ENCODE measurements at places on chromosomes 11 and 22. TPM values are rescaled to one million over a fixed set of nuclear protein-coding genes. Genes with fewer than 3 reads are reported as not detected.

DNA sequence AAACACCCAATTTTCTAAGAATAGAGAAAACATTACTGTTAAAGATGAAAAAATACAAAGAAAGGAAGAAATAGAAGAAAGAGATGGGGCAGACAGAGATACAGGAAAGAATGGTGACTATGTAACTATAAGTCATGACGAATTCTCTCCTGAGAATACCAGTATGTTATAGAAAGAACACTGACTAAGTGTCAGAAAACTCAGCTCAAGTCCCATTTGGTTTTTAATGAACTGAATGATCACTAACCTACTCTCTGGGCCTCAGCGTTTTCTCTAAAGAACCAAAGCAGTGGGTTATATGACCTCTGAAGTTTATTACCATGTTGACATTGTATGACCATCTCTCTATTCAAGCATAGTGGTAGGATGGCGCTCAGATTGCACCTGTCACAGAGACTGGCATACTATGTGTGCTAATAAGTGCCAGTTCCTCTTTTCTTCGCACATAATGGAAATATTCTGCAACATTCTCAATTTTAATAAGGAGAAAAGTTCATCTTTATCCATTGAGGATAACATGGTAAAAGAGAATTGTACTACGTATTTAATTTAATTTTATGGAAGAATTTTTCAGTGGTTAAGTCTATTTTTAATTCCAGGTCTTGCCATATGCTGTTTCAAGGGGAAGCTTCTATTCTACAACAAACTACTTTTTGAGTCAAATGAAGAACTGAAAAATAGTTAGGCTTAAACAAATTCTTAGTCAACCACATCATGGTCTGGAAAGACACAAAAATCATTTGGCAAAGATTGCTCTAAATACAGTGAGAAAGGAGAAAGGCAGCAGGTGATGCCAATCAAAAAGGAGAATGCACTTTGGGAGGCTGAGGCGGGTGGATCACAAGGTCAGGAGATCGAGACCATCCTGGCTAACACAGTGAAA lies 25.0 kb upstream of the EED start:
- H3K27ac ChIP-seq: no peak overlapping the region
- H3K36me3 ChIP-seq: no peaks in the 10 kb centered on the region
- DNase-seq: no peak
- H3K27me3 ChIP-seq: no peaks in the 10 kb centered on the region

DNA sequence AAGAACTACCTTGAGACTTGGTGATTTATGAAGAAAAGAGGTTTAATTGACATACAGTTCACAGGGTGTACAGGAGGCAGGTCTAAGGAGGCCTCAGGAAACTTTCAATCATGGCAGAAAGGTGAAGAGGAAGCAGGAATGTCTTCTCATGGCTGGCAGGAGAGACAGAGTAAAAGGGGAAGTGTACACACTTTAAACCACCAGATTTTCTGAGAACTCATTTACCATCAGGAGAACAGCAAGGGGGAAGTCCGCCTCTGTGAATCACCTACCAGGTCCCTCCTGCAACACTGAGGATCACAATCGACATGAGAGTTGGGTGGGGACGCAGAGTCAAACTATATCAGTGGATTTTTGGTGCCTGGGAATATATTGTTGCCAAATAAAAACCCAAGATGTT lies 40.3 kb upstream of the OR5D13 start:
- H3K27ac ChIP-seq: no peak overlapping the region
- no peak for DNase-seq
- H3K4me1 ChIP-seq: no peaks in the 10 kb centered on the region
- H3K4me3 ChIP-seq: no peak overlapping the region
- no peaks in the 10 kb centered on the region for H3K36me3 ChIP-seq

- H3K27me3 ChIP-seq: no peaks in the 10 kb centered on the region
- no peak for DNase-seq
- no peaks in the 10 kb centered on the region for H3K4me1 ChIP-seq
- H3K27ac ChIP-seq: no peak overlapping the region
These were observed 106.1 kb downstream of the CTTN start for GRCh38 chr11:70504246-70505020.

- no peaks in the 10 kb centered on the region for H3K27me3 ChIP-seq
- H3K27ac ChIP-seq: no peak overlapping the region
- H3K4me3 ChIP-seq: no peak overlapping the region
These were observed 20.2 kb downstream of the PPP6R2 start for GRCh38 chr22:50363166-50363802.

- H3K27ac ChIP-seq: no peak overlapping the region
- no peak for DNase-seq
- no peaks in the 10 kb centered on the region for H3K36me3 ChIP-seq
- peaks cover 10% of the 10 kb centered on the region for H3K4me1 ChIP-seq
- peaks cover 33% of the 10 kb centered on the region for H3K27me3 ChIP-seq
These were observed 59.0 kb downstream of the THAP12 start for GRCh38 chr11:76321820-76322524.

DNA sequence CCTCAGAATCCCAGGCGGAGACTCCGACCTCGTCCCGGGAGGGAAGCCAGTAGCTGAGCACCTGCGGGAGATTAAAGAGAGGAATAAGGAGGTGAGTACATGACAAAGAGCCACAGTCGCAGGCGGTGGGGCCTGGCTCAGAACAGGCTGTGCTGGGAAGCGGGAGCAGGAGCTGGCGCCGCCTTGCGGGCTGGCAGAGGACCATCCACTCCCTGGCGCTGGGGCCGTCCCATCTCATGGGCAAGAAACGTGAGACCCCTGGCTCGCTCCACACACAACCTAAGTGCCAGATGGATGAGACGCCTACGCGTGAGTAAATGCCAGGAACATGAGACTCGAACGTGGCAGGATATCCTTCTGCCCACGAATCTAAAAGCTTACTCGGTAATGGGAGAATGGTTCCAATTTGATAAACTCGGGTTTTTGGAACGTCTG lies 6.3 kb downstream of the CEND1 start:
- peaks cover 4% of the 10 kb centered on the region for H3K36me3 ChIP-seq
- no peak overlapping the region for H3K27ac ChIP-seq
- no peaks in the 10 kb centered on the region for H3K27me3 ChIP-seq
- H3K4me1 ChIP-seq: peaks cover 1% of the 10 kb centered on the region

DNA sequence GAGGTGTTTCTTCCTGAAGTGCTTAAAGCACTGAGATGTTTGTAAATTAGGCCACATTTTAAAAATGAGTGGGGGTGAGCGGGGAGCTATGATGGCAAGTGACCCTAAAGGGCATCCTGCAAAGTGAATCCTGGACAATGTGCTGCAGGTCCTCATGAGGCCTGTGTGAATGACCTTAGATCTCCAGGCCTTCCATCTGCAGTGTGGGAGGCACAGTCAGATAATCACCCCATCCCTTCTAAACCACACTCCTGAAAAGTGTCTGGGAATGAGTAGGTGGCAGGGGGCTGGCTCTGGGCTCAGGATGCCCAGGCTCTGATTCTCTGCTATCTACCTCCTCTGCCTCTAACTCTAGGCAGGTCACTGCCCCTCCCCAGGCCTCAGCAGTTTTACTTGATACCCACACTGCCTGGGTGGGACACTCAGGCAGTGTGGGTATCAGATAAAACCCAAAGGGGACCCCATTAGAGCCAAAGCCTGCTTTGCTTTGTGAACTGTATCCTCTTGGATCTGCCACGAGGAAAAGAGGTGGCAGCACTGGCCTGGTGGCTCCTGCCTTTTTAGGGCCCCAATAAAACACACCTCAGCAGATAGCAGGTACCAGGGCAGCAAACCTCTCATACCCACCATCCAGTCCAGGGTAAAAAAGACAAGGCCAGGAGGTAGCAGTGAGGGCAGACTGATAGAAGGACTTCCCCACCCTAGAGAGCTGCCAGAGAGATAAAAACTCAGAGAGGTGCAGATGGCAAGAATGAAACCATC lies 10.5 kb downstream of the STARD10 start:
- DNase-seq: no peak
- no peaks in the 10 kb centered on the region for H3K27me3 ChIP-seq
- no peak overlapping the region for H3K27ac ChIP-seq
- no peaks in the 10 kb centered on the region for H3K36me3 ChIP-seq
- peaks cover 56% of the 10 kb centered on the region for H3K4me1 ChIP-seq

DNA sequence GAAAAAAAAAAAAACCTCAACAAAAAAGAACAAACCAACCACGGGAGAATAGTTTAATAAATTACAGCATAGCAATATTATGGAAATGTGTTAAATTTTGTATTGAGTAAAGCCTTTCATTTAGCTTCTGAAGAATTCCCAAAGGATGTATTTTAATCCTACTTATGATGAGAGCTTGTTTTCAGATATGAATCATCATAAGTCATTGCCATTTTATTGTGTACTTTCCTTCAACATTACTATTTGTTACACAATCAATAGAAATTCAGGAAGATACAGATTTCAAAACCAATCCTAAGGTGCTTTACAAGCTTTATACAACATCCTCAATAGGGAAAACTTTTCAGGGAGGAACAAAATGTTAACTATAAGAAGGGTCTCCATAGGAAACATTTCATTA lies 200.6 kb upstream of the CTSC start:
- no peaks in the 10 kb centered on the region for H3K36me3 ChIP-seq
- H3K4me1 ChIP-seq: no peaks in the 10 kb centered on the region
- no peaks in the 10 kb centered on the region for H3K27me3 ChIP-seq
- no peak for DNase-seq
- no peak overlapping the region for H3K27ac ChIP-seq
- H3K4me3 ChIP-seq: no peak overlapping the region

- no peak overlapping the region for H3K4me3 ChIP-seq
- no peak for DNase-seq
- no peak overlapping the region for H3K27ac ChIP-seq
- peaks cover 6% of the 10 kb centered on the region for H3K4me1 ChIP-seq
These were observed 26.5 kb upstream of the ATXN10 start for GRCh38 chr22:45645150-45645525.

- H3K27me3 ChIP-seq: no peaks in the 10 kb centered on the region
- H3K27ac ChIP-seq: no peak overlapping the region
- H3K4me1 ChIP-seq: no peaks in the 10 kb centered on the region
- H3K4me3 ChIP-seq: no peak overlapping the region
- H3K36me3 ChIP-seq: no peaks in the 10 kb centered on the region
These were observed 113.7 kb downstream of the INSC start for GRCh38 chr11:15228331-15228849.

GRCh38 chr22:40651563-40652501 lies 15.3 kb upstream of the MRTFA start:
- H3K27me3 ChIP-seq: no peaks in the 10 kb centered on the region
- peak; percentile 97 for DNase-seq
- peaks cover 9% of the 10 kb centered on the region for H3K4me1 ChIP-seq
- H3K4me3 ChIP-seq: no peak overlapping the region
- peak overlapping the region; percentile 89 for H3K27ac ChIP-seq
- H3K36me3 ChIP-seq: no peaks in the 10 kb centered on the region

DNA sequence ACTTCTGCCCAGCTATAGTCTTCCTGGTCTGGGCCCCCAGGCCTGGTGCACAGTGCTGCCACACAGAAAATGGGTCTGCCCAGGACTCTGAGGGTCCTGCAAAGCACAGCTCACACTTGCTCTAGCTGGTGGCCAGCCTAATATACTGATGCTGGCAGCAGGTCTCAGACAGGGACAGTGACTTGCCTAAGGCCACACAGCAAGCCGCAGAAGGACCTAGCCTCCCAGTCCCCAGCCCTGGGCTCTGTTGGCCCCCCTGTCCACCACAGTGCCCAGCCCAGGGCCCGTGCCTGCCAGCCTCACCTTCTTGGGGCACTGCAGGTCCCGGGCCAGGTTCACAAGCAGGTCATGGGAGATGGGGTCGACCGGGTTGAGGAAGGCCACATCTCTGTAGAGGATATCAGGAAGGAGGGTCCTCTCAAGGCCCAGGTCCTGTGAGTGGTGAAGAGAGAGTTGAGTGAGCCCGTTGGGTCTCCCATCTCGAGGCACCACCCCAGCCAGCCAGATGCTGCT lies 3.3 kb downstream of the LRRC75B start:
- H3K27me3 ChIP-seq: no peaks in the 10 kb centered on the region
- no peak for DNase-seq
- H3K4me1 ChIP-seq: peaks cover 6% of the 10 kb centered on the region
- H3K4me3 ChIP-seq: no peak overlapping the region
- H3K27ac ChIP-seq: no peak overlapping the region

- H3K27me3 ChIP-seq: no peaks in the 10 kb centered on the region
- H3K4me3 ChIP-seq: no peak overlapping the region
- H3K27ac ChIP-seq: peak overlapping the region; percentile 30
- DNase-seq: no peak
These were observed 24.2 kb upstream of the TREH start for GRCh38 chr11:118703563-118704106.

DNA sequence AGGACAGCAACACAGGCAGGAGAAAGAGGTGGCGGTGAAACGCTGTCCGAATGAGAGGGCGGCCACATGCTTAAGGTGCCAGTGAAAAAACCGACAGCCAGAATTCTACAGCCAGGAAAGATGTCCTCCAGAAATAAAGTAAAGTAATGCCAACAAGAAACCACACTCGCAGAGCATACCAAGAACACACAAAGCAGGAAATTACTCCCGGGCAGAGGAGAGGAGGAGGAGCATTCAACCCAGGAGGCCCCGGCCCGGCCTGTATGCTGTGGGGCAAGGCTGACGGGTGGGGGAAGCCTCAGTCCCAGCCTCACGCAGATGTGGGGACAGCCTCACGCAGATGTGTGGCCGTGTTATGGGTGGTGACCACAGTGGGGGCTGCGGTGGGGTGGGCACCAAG lies 28.0 kb downstream of the CHID1 start:
- H3K4me3 ChIP-seq: no peak overlapping the region
- no peaks in the 10 kb centered on the region for H3K27me3 ChIP-seq

- H3K27ac ChIP-seq: no peak overlapping the region
- no peaks in the 10 kb centered on the region for H3K27me3 ChIP-seq
- no peak for DNase-seq
- H3K4me1 ChIP-seq: no peaks in the 10 kb centered on the region
- no peak overlapping the region for H3K4me3 ChIP-seq
These were observed 325.4 kb upstream of the CCDC90B start for GRCh38 chr11:83611600-83611999.

- no peak overlapping the region for H3K27ac ChIP-seq
- H3K4me1 ChIP-seq: no peaks in the 10 kb centered on the region
- DNase-seq: no peak
- peaks cover 31% of the 10 kb centered on the region for H3K36me3 ChIP-seq
- H3K27me3 ChIP-seq: peaks cover 11% of the 10 kb centered on the region
- H3K4me3 ChIP-seq: no peak overlapping the region
These were observed 107.9 kb upstream of the BID start for GRCh38 chr22:17882162-17882561.

GRCh38 chr11:8290081-8290810 lies 26.6 kb upstream of the LMO1 start:
- H3K4me1 ChIP-seq: no peaks in the 10 kb centered on the region
- no peak for DNase-seq
- no peaks in the 10 kb centered on the region for H3K27me3 ChIP-seq
- no peak overlapping the region for H3K27ac ChIP-seq

DNA sequence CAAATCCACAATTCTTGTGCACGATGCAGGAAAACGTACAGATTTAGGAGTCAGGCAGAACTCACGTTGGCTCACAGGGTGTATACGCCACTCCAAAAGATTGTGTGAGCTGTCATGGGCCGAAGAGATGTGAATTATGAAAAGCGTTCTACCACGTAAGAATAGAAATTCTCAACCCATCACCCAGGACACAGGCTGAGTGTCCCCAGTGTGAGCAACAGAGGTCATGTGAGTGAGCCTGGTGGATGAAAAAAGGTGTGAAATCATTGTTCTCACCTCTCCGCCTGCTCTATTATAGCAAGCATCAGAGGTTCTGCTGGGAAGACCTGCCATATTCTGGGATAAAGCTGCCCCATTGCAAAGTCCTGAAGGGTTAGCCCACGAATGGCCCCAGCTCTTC lies 235.0 kb downstream of the MN1 start:
- H3K36me3 ChIP-seq: no peaks in the 10 kb centered on the region
- H3K4me3 ChIP-seq: no peak overlapping the region
- DNase-seq: no peak
- no peaks in the 10 kb centered on the region for H3K4me1 ChIP-seq

Gene GPR83
- 0.08 TPM for total RNA-seq

Gene SPTBN2
- 26.4 TPM for total RNA-seq

Gene TRIM6
- total RNA-seq: 6.2 TPM

Gene CHRM1
- total RNA-seq: 1.2 TPM

Gene PATE4
- total RNA-seq: not detected
